Spinal cord (tissue), 10 donors: ENCODE measurements at places on chromosomes 5 and 9.

- DNase-seq, result no peak
Observed at GRCh38 chr5:122008061-122008460, 46.3 kb downstream of the SRFBP1 start.

DNA sequence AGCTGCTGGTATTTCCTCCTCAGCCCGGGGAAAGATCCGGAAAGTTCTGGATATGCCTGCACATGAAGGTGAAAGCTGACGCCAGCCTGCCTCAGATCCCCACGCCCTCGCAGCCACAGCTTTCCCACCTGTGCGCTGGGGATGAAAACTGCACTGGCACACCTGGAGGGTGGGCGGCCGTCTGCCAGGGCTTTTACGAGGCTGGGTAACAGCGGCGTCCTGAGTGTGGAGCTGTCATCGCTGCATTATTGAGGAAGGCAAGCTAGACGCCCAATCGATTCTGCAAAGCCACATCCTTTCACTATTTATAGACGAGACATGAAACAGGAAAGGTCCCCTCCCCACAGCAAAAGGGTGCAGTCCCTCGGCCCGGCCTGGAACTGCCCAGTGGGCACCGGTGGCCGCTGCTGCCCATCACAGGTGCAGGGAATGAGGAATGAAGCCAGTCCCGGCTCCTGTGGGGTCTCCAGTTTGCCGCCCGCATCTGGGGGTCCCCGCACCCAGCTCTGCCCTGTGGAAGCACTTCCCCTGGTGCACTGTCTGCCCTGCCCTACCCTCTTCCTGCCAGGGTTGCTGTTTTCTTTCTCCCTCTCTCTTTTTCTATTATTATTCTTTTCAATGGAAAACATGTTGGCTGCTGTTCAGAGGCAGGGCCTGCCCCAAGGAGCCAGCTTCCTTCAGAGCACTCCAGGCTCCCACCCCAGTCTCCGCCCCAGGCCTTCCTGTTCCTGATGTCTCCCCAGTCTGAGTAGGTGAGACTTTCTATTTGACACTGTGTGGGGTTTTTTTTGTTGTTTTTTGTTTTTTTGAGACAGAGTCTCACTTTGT is 7.0 kb downstream of the NOTCH1 start:
- no peak for DNase-seq

DNA sequence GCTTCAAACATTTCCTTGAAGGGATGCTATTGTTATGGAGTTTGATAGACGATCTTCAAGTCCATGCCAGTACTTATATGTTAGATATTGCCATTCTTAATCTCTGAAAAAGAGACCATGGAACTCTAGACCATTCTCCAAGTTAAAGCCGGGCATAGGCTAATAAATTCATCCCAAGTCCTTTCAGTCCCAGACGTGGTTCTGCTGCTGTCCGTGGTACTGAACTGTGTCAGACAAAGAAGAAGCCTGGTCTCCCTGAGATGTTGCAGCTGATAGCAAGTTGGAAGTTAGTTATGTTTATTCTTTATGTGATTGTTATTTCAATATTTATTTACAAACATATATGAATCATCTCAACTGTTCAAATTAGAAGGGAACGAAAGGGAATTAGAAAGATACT is 158.7 kb downstream of the NMUR2 start:
- DNase-seq, result no peak

DNA sequence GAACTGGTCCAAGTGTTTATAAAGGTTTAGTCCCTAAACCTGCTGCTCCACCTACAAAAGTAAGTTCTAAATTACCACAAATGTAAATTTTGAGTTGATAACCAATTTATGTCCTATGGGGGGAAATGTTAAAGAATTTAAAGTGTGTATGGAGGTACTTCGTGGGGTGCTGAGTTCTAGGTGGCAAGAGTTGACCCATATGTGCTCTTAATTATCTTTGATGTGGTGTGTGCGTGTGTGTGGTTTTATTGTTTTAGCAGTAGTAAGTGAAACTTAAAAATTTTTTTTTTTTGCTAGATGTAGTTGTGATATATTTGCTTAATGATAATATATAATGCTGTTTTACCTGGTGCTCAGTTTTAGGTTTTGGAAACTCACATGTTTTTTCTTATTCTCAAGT is 72.6 kb downstream of the GPBP1 start:
- no peak for DNase-seq

GRCh38 chr9:125730168-125730567 is 17.0 kb upstream of the PBX3 start:
- DNase-seq, result no peak

GRCh38 chr5:14698495-14698894 is 34.0 kb downstream of the OTULIN start:
- no peak for DNase-seq

DNA sequence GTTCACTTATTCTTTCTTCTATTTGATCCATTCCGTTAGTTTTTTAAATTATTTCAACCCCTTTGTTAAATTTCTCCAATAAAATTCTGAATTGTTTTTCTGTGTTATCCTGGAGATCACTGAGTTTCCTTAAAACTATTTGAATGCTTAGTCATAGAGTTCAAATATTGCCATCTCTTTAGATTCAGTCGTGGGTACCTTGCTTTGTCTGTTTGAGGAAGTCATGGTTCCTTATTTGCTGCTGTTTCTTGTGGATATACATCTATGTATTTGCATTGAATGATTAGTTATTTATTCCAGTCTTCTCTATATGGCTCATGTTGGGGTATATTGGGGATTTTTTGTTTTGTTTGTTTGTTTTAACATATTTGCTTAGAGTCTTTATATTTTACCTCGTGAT is 80.6 kb downstream of the HINT1 start:
- no peak for DNase-seq
